ENCODE measurements at places on chromosomes 2 and 18.
A peak's percentile ranks its signal among the peaks of the same experiment; 100 is the strongest.

GRCh38 chr2:223625652-223626051, 23.5 kb upstream of the SCG2 start:
- no peak for DNase-seq

GRCh38 chr2:149310349-149310748, 20.0 kb upstream of the LYPD6 start:
- DNase-seq, result no peak

- DNase-seq, result no peak
These were observed 193.8 kb upstream of the ARL4C start for GRCh38 chr2:234690569-234691213.

GRCh38 chr2:88733155-88733902, 41.9 kb downstream of the RPIA start:
- no peak for DNase-seq

- DNase-seq, result no peak
These were observed 29.1 kb downstream of the GAREM1 start for GRCh38 chr18:32441533-32441932.

- DNase-seq, result no peak
These were observed 3.1 kb upstream of the EMX1 start for GRCh38 chr2:72914206-72914559.

GRCh38 chr2:8922431-8922830, 81.1 kb downstream of the MBOAT2 start:
- DNase-seq, result no peak

DNA sequence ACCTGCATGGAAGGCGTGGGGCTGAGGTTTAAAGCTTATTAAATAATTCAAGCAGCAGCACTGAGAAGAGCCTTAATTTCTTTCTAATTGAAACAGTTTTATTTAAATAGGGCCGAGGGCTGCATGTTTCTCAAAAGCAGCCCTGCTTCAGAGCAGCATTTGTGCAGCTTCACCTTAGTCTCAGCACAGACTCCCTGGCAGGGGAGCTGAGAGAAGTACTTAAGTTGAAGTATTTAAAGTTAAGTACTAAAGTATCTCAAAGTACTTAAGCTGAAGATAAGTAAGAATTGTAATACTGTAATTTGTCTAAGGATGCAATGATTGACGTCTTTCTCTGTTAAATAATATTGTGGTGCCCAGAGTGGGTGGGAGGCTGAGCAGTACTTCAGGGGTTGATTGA, 31.4 kb downstream of the IMPA2 start:
- no peak for DNase-seq

DNA sequence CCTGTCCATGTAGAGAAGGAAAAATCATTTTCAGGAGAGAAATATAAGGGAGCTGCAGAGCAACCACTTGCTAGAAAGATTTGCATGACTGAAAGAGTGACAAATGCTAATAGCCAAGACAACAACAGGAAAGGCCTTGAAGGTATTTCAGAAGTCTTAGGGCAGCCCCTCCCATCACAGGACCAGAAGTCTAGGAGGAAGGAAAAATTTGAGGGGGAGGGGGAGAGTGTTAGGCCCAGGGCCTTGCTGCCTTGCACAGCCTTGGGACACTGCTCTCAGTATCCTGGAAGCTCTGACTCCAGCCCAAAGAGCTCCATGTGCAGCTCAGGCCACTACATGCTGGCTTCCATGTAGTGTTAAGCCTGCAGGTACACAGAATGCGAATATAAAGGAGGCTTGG, 266.9 kb downstream of the GLI2 start:
- DNase-seq, result no peak

- no peak for DNase-seq
These were observed 894 bp upstream of the FARSB start for GRCh38 chr2:222656526-222657446.

DNA sequence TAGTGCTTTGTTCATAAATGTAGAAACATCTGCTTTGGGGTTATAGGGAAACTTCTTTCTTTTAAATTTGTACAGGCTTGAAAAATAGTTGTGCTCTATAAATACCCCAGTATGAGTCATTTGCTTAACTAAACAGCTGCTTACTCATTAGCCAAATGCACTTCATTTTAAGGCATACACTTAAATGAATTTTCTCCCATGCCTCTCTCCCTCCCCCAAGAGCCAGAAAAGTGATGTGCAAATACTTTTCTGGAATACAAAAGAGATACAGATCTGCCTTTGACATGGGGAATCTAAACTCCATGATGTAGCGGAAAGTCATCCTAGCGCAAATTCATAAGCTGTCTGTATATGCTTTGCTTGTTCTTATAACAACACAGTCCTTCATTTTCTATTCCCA, 469.4 kb downstream of the DLGAP1 start:
- peak; percentile 25 for DNase-seq

GRCh38 chr2:54598347-54599325, 124.8 kb upstream of the EML6 start:
- DNase-seq, result no peak

DNA sequence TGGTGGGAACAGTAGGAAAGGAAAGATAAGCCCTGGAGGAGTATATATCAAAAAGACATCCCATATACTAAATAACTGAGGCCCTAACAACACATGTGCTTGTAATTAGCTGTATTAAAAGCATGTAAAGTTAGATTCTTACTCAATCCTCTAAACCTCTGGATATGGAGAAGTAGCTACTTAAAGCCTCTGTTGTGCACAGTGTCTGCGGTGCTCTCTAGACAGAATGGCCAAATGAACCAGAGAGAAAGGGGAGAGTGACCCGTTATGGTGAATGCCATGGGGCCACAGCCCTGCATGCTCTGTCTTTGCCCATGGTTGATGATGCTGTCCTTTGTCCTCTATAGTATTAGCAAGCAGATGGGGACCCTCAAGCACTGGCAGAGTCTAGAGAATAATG, 104.4 kb upstream of the SLC8A1 start:
- DNase-seq, result no peak

DNA sequence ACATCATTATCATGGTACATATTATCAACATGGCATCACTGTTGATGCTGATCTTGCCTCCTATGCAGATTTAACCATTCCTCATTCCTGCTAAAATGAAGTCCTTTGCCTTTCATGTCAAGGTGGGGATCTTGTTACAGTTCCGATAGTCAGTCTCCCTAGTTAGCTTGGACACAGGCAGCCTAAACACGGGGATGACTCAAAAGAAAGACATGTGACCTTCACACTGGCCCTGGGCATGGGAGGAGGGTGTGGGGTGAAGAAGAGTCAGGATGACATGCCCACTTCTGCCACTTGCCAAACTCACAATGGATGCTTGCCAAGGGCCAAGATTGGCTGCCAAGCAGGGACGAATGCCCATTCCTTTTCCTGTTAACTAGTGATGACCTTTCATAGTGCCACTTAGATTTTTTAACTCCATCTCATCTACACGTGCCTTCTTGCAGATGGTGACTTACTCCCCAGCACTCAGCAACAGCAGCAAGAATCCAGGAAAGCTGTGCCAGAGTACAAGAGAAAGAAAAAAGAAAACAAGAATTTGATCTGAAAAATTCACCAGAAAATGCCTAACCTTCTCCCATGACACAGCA, 13.9 kb upstream of the SLC1A4 start:
- no peak for DNase-seq

GRCh38 chr2:217479566-217479965, 523.2 kb downstream of the TNS1 start:
- no peak for DNase-seq

DNA sequence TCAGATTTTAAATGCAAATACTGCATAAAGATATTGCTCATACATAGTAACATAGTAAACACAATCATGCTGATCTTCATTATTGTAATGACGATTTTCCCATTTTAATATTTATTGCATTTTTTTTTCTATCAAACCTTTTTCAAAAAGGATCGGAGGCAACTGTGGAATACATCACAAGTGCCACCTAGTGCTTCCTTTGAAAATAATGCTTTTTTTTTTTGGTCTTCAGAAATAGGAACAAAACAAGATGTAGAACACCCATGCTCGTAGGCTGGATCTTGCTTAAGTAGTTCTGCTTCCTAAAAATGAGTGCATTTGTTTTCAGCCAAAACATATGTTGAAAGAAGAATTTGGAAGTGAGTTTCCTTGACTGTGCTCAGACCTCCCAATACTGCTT, 35.7 kb upstream of the GPR155 start:
- DNase-seq, result no peak

GRCh38 chr2:16908656-16909055, 243.0 kb upstream of the CYRIA start:
- no peak for DNase-seq

DNA sequence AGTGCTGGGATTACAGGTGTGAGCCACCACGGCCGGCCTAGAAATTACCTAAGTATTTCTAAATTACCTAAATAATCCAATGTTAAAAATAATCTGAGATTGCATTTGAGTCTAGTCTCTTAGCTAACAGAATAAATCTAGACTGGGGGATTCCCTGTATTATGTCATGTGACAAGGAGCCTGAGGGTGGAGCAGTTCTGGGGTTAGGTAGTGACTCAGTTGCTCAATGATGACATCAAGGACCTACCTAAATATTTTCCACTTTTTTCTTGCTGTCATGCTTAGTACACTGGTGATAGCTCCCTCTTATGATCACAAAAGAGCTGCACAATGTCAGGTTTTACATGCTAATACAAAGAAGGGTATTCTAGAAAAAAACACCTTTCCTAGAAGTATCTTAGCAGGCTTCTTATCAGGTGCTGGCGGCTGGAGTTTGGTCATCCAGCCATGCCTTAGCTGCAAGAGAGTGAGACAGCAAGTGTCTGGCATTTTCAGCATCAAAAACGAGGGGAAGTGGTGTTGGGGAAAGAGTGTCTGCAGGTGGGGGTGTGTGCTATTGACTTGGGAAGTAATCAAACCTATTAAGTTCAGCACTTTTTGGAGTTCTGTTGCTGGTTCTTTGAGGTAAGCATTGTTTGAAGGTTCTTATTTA, 17.5 kb upstream of the CEP192 start:
- DNase-seq, result no peak

GRCh38 chr2:142176941-142177340, 46.1 kb upstream of the LRP1B start:
- DNase-seq, result no peak

- no peak for DNase-seq
These were observed 411.6 kb upstream of the NRP2 start for GRCh38 chr2:205270689-205271088.

- DNase-seq, result no peak
These were observed 67.3 kb downstream of the RHBDD1 start for GRCh38 chr2:226903179-226903578.

- peak; percentile 73 for DNase-seq
These were observed 62.1 kb upstream of the MAPRE2 start for GRCh38 chr18:34978953-34979608.

GRCh38 chr2:24018241-24018640, 8.4 kb downstream of the MFSD2B start:
- no peak for DNase-seq

DNA sequence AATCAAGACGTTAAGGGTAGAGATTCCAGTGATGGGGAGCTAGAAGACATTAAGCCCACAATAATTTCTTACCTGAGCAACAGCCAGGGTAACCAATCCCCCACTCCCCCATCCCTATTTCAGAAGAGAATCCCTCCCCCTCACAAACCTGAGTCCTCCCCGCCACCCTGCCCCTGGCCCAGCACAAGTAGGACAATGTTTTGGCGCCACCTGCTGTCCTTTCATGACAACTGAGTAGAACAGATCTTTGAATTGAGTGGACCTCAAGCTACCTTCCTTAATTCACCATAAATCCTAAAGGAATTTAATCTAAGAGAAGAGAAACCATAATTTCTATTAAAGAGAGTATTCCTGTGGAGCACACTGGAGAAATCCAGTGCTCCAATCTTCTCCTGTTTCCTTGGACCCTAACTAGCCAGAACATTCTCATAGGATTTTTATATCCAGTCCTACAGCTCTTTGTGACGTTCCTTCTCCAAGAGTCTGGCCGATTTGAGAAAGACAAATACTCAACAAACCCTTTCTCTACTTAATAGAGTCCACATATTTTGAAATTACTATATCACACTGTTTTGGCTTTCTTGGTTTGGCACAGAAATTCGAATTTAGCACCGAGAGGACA, 41.1 kb downstream of the NHEJ1 start:
- DNase-seq, result peak; percentile 20

DNA sequence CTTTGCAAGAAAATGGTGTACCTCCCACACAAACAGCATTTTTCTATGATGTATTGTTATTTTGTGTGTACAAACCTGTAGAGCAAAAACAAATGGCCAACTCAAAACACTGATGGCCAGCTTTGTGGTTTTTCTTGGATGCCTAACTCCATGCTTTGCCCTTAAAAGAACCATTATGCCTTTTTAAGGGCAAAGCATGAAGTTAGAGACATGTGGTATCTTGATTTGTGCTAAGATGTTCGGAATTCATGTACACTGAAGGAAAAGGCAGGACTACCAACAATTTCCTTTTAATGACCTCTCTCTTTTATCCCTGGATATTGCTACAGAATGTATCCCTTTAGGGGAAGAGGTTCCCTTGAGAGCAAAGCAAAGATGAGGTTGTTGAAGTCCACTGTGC, 273.6 kb downstream of the SCG2 start:
- no peak for DNase-seq

DNA sequence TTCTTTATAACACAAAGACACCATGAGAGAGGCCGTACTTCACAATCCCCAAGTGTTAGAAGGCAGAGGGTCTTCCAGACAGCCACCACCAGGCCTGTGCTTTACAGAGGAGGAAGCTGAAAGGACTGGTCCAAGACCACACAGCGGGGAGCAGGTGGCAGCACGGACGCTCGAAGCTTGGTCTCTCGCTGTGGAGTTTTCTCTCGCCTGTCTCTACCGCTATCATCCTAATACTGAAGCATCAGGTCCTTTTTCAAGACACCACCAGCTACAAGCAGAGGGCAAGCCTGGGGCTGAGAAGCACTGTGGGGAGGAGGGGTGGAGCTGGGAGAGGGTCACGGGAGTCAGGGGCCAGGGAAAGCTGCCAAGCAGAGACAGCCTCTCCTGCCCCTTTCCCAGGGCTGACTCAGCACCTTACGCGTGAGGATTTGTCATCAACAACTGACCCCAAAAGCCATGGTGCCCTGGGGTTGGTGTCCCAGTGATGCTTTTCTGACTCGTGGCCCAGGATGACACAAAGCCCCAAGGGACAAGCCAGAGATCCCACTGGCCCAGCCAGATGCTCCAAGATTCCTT, 31.9 kb upstream of the FOSL2 start:
- no peak for DNase-seq

- no peak for DNase-seq
These were observed 3.2 kb downstream of the WBP1 start for GRCh38 chr2:74461187-74462053.

DNA sequence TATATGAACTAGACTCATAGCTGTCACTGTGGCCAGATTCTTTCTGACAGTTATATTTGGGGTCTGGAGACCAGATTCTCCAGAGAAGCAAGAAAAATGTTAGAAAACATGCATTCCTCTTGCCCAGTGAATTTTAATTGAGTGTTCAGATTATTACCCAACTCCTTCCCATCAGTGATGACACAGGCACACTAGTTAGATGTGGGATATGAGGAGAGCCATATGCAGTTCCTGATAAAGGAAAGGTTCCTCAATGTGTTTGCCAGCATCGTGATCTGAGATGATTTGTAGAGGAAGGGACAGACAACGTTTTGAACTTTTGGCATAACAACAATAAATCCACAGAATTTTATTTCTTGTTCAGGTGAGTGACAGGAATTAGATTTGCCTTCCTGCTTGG, 308.6 kb downstream of the PIEZO2 start:
- DNase-seq, result no peak

Measured in AG09319 (cell line).